Panc1 (cell line): ENCODE measurements at places on chromosomes 7 and 10. TPM values are rescaled to one million over a fixed set of nuclear protein-coding genes. Genes with fewer than 3 reads are reported as not detected.

Gene INTS15
- 46.8 TPM for total RNA-seq

DNA sequence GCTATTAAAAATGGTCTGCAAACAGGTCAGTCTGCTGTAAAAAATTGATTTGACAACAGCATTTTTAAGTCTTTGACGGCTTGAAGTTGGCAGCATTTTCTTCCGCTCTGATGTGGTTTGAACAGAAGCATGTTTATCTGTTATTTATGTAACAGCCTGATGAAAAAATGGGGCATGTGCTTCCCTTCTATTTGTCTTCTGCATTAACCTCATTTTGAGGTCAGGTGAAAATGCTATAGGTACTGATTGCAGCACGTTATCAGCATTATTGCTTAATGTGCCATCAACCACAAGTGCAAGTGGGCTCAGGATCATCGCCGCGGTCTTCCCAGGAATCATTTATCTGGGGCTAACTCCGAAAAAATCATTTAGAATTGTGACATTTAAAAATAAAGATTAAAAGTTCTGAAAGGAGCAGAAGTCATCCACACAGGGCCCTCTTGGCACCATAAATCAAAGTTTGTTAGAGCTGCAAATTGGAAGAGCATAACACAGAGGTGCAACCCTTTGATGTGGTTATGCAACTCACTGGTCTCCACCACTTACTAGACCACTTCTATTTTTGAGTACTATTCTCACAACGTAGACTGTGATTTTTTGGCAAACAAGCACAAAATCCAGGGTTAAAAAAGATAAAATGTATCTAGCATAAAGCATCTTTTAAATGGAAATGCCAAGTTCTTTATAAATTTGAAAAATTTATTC, 307.7 kb downstream of the MDFIC start:
- DNase-seq = no peak
- no peaks in the 10 kb centered on the region for H3K27me3 ChIP-seq
- no peak overlapping the region for H3K4me3 ChIP-seq
- no peaks in the 10 kb centered on the region; the same call in 1 of the 2 replicates for H3K36me3 ChIP-seq

Gene AGBL3
- total RNA-seq = 2.5 TPM

Gene SUMF2
- 156 TPM for total RNA-seq

Gene NANOS1
- total RNA-seq = 18.0 TPM

DNA sequence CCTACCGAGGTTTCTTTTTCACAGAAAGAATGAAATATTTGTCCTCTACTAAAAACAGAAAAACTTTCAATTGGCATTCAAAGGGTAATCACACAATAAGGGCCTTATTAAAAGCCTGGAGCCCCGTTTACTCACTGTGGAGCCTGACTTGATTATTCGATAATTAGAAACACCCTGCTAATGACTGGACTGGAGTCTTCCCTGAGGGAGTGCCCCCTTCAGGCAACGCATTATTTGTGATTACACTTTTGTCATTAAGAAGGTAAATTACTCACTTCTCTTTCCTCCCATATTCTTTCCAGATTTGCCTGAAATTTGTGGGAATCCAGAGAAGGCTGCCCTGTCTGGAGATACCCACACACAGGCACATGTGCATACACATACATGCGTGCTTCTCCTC, 444.2 kb upstream of the NPVF start:
- no peaks in the 10 kb centered on the region for H3K4me1 ChIP-seq
- H3K27ac ChIP-seq = no peak overlapping the region
- H3K27me3 ChIP-seq = 0 out of 2 replicates have a peak, but pooled peaks cover under 1% of the 10 kb centered on the region
- H3K36me3 ChIP-seq = no peaks in the 10 kb centered on the region
- H3K4me3 ChIP-seq = no peak overlapping the region
- DNase-seq = no peak

- DNase-seq = no peak
- H3K36me3 ChIP-seq = no peaks in the 10 kb centered on the region
- H3K27ac ChIP-seq = no peak overlapping the region
- no peak overlapping the region for H3K4me3 ChIP-seq
Measured at GRCh38 chr7:80053124-80053523, 81.5 kb upstream of the GNAI1 start.

- peaks cover 3% of the 10 kb centered on the region; the same call in 1 of the 2 replicates for H3K4me1 ChIP-seq
- H3K4me3 ChIP-seq = peak overlapping the region; percentile 66
- no peaks in the 10 kb centered on the region for H3K27me3 ChIP-seq
- DNase-seq = no peak
Measured at GRCh38 chr10:5888843-5889623, 660 bp downstream of the ANKRD16 start.
